H54 (cell line): ENCODE measurements at places on chromosomes 2 and 18.

- DNase-seq: no peak
Observed at GRCh38 chr2:132627536-132627935, 42.5 kb downstream of the LYPD1 start.

DNA sequence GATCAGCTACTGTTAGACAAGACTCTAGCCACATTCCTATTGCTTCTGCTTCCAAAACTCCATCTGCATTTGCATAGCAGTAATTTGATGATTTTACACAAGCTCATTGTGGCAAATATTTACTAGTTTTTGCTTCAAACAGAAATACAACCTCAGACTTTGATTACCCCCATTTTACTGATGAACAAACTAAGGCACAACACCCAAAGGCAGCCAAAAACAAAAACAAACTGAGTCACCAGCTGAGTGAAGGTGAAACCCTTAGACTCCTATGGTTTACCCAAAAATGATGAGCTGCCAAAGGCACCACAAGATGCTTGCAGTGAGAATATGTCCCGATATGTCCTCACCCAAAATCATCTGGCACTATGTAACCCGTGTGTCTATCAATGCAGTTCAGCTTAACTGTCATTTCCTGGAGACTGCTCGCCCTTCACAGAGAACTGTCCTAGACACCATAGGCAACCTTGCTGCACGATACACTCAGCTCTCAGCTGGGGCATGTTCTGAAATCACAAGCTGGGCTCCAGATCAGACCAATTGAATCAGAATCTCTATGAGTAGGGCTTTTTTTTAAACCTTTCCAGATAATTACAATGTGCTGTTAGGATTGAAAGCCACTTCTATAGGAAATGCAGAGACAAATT is 4.1 kb upstream of the EVA1A start:
- no peak for DNase-seq

DNA sequence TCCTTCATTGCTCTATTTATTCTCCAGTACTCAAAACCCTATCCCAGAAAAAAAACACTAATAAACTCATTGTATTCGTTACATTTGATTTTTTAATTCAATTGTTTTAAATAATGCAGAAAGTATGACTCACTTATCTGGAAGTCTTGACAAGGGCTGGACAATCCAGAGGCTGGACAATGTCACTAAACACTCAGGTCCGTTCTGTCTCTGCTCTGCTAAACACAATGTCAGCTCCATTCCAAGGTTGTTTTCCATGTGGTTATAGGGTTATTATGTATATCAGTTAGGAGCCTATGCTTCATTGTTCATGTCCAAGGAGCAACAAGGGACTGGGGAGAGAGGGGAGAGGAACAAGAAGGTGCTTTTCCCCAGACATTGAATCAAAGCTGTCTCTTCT is 125.5 kb downstream of the IRS1 start:
- no peak for DNase-seq

GRCh38 chr2:170505631-170506275 is 209.4 kb upstream of the SP5 start:
- DNase-seq: no peak

GRCh38 chr2:201116959-201117734 is 1.2 kb downstream of the CFLAR start:
- no peak for DNase-seq

DNA sequence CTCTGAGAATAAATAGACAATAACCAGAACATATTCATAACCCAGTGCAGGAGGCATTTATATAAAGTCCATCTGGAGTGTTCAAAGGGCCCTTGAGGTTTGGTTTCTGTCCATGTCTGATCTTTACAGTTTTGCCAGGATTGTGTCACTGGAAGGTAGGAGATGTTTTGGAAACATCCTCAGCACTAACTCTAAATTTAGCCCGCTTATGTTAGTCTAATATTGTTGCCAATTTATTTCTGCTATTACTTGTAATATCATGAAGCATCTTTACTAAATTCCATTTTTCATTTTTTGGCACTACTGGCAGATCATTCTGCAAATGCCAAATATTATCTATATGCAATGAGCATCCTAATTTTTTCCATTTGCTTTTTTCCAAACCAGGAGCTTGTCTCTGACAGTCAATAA is 22.4 kb upstream of the REV1 start:
- no peak for DNase-seq

DNA sequence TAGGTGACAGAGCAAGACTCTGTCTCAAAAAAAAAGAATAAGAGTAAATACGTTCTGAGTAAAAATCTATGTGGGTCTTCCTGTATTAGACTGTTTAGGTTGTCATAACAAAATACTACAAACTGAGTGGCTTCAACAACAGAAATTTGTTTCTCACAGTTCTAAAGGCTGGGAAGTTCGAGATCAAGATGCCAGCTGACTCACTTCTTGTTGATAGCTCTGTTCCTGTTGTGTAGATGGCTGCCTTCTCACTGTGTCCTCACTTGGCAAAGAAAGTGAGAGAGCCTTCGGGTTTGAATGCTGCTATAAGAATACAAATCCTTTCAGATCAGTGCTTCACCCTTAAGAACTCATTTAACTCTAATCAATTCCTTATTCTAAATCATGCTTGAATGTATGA is 430.0 kb upstream of the VWC2L start:
- DNase-seq: no peak

DNA sequence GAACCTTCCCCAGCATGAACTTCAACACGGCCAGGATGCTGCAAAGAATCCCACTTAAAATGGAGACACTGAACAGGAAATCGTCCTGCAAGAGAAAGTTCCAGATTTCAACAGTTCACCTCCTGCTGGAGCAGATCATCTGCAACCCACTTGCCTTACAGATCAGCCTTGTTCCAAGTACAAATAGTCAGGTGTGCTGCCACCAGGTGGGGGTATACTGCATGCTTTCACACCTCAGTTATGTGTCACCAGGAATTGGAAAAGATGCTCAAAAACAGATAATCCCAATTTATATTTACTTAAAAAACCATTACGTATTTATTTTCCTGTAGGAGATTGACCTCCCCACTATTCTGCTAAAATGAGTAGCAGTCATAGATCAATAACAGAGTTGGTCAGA is 212.3 kb downstream of the MGAT5 start:
- DNase-seq: no peak

DNA sequence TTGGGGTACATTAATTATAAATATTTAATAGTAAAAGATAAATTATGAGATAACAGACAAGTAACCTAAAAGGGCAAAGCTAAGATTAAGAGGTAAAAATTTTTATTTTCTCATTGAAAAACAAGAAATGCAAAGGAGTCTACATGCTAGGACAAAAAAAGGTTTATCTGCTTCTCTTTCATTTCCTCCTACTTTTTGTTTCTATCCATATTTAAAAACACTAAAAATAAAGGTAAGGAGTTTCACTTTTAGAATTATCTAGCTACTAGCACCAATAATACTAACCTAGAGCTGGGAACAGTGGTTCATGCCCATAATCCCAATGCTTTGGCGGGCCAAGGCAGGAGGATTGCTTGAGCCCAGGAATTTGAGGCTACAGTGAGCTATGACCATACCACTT is 1551.7 kb upstream of the SLC39A10 start:
- DNase-seq: no peak

- DNase-seq: no peak
Observed at GRCh38 chr2:230076819-230077218, 8.1 kb upstream of the SLC16A14 start.

DNA sequence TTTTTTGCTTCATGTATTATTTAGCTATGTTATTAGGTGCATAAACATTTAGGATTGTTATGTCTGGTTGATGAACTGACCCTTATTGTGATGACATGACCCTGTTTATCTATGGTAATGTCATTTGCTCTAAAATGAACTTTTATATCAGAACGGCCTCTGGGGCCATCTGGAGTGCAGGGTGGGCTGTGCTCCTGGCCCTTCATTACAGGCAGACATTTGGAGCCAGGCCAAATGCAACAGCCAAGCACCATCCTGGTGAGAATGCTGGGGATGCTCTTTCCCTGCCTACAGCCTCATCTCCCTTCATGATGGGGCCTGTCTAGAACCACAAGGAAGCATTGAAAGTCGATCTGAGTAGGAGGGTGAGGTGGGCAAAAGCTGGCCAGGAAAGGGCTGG is 38.0 kb downstream of the HJURP start:
- DNase-seq: no peak

DNA sequence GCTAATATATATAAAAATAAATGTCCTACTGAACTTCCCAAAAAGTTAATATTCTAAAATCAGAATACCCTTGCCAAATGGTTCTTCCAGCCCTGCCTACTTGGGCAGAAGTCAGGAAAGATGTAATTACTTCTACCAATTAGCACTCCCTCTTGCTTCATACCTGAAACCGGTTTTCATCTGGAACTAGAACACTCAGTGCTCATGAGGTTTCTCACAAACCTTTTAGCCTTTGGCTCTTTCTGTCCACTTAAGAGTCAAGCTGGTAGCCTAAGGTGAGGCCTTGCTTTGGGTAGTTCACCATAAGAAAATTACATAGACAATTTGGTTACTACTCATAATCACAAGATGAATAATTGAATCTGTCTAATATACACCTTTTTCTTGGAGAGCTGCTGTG is 4.1 kb downstream of the DSG3 start:
- no peak for DNase-seq

DNA sequence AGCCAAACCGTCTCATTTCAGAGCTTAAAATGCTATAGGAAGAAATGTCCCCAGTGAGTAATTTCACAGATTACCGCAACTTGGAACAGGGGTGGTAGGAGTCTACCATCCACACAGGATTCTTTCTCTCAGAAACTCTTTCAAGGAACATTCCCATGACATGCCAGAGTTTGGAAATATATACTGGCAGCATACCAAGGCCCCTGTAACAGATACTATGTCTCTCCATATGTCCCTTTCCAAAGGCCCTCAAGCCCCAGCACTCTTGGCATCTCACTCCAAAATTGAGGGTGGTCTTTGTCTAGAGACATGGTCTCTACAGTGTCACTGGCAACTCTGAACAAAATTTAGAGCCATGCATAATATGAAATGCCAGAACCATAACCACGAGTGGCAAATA is 11.0 kb downstream of the FIGLA start:
- DNase-seq: no peak

- DNase-seq: no peak
Observed at GRCh38 chr18:46335534-46336101, 231.4 kb downstream of the HAUS1 start.

DNA sequence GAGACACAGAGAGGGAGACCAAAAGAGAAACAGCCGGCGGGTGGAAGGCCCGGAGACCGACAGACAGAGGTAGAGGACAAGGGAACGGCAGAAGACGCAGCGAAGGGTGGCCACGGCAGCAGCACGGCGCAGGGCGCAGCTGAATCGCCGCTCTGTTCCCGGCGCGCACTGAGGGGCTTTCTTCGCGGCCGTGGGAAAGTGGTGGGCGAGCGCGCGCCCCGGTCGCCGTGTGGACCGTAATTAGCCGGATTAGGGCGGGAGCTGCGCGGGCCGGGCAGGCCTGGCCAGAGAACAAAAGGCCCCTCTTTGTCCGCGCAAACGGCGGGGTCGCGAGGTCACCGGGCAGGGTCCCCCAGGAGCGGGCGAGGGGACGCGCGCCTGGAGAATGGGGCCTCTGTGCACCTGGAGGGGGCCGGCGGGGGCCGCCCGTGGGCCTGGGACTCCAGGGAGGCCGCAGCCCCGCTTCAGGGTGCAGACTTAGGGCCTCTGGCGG is 158.3 kb downstream of the ZFP36L2 start:
- no peak for DNase-seq

GRCh38 chr2:188307850-188308283 is 16.2 kb downstream of the GULP1 start:
- DNase-seq: no peak

DNA sequence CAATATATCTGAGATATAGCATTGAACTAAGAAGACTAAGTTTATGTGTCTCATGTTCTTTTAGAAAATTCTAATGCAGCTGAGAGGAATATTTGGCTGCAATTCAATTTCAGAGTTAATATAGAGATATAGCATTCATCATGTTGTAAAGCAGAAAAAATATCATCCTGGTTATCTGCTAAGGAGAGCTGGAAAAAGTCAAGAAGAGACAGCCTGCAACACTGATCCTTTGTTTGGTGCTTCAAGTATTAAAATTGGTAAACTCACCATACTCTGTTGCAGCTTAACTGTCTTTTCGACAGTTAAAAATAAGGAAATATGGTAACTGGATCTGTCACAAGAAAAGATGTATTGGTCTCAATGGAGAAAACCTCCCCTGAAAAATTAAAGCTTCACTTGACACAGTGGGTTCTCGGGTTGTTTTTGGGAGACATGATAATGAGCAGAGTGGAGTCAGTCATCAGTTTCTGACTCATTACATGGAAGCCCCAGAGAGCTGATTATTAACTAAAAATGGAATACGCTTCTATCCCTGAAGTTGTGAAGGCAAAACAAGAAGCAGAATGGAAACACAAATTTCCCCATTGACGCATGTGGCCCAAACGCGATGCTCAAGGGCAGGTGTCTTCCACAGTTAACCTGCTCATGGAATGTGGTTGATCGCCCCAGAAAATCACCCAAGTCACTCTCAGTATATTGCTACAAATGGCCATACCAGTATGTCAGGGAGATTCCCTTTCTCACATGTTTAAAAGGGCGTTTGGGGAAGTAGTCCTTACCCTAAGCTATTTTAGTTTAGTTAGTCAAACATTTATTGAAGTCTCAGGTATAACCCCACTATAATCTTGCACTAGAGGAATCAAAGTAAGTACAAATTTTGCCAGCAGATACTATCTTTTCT is 8.2 kb downstream of the BCL2 start:
- DNase-seq: no peak

GRCh38 chr2:2573205-2573604 is 242.1 kb upstream of the MYT1L start:
- DNase-seq: no peak

- DNase-seq: no peak
Observed at GRCh38 chr2:65077898-65078297, 21.7 kb downstream of the CEP68 start.

- no peak for DNase-seq
Observed at GRCh38 chr18:45122506-45122905, 441.8 kb downstream of the SETBP1 start.

DNA sequence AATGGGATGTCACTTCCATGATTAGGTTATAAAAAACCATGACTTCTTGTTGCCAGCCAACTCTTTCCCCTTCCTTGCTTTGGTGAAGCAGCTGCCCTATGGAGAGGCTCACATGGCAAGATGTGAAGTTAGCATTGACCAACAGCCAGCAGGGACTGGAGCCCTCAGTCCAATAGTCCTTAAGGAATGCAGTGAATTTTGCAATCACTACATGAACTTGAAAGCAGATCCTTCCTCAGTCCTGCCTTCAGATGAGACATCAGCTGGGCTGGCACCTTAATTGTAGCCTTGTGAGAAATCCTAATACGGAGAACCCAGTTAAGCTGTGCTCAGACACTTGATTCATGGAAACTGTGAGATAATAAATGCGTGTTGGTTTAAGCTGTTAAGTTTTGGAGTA is 61.8 kb downstream of the ATP8B1 start:
- DNase-seq: no peak

DNA sequence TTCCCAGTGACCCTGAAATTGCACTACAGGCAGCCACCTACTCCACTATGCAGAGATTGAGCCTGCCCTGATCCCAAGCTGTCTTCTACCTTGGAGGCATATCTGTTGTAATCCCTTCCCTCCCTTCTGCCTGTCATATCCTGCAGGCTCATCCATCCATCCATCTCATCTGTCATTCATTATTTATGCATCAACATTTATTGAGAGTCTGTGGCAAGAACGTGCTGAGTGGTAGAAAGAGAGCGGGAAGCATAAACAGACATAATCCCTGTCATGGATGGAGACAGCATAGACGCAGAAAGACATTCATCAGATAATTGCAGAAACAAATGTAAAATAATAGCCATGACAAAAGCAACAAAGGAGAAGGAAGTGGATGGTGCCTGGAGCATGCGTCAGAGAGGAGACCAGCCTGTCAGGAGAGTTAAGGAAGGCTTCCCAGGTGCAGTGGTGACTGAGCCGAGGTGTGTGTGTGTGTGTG is 110.7 kb upstream of the STPG4 start:
- no peak for DNase-seq
